ENCODE measurements at places on chromosomes 1 and 21.
A peak's percentile ranks its signal among the peaks of the same experiment; 100 is the strongest.

GRCh38 chr21:36437745-36438128 is 42.2 kb downstream of the CLDN14 start:
- DNase-seq: no peak

DNA sequence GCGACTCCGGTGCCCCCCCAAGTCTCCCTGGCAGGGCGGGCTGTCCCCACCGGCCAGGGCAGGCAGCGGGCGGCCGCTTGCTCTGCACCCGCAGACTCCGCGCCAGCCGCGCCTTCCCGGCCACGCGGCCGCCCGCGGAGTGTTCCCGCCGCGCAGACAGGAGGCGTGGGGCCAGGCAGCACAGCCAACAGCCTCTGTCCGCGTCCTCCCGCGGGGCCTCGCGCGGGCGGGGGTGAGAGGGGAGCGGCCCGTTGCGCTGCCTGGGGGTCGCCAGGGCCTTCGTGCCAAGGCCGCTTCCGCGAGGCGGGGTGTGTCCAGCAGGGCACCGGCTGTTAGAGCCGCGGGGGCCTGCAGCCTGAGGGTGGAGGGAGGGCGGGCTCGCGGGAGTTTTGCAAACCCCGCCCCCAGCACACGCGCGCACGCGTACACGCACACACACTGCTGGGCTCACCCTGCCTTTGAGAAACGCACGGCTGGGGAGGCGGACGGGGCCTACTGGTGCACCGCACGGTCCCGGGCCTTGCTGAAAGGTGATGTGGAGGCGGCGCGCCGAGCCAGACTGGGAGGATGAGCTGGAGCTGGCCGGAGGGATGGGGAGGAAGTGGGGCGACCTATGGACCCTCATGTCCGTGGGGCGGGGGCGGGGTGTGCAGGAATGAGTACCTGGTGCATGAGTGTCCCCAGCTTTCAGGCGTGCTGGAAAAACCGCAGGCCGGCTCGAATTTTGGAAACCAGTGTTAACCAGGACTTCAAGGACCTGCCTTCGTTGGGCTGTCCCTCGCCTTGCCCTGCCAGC is 41.5 kb downstream of the KIAA1614 start:
- peak; percentile 83 for DNase-seq

- no peak for DNase-seq
These were observed 1.8 kb downstream of the NPPA start for GRCh38 chr1:11845641-11846335.

GRCh38 chr1:153387001-153387400 is 3.9 kb downstream of the S100A8 start:
- no peak for DNase-seq

DNA sequence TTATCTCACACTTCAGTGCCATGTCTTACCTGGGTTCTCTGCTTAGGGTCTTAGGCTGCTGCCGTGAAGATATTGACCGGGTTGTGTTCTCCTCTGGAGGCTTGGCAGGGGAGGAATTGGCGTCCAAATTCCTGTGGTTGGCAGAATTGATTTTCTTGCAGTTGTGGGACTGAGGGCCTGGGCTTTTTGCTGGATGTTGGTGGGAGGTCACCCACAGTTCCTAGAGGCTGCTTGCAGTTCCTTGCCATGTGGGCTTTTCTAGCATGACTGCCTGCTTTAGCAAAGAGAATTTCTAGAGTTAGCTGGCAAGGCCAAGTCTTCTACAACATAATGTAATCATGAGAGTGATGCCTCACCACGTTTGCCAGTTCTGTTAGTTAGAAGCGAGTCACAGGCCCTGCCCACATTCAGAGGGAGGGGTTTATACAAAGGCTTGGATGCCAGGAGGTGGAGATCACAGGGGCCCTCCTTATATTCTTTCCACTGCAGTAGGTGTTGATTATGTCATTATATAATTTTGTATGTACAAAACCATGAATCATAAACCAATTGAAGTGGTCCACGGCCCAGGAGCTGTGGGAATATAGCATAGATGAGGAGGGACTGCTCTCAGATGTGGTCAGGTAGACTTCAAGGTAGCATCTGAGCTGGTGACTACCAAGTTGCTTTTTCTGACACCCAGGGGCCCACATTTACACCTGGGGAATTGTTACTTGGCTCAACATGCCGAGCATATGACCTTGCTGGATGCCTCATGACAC is 6.6 kb downstream of the UBL4B start:
- DNase-seq: no peak

DNA sequence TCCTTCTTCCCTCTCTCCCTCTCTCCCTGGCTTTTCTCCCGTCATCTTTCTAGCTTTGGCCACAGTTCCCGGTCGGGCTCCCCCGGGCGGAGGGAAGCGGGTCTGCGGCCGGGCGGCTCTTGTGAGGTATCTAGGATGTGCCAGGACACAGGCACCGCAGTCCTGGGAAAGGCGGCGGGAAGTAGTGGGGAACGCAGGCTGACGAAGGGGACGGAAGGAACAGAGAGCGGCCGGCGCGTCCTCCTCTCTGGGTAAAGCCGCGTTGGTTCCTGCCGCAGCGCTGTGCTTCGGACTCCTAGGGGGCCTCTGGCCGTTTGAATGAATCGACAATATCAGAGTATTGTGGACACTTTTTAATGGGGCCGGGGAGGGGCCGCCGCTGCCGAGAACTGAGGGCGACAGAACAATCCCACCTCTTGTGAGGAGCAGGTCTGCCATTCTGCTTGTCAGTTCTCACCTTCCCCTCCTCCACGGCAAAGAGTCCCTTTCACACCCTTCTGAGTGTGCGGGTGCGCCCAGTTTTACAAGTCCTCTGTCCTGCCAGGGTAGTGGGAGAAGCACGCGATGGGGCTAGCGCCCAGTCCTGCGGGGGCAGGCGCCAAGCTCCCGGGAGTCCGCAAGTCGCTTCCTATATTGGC is 1.2 kb upstream of the LHX9 start:
- DNase-seq: no peak

DNA sequence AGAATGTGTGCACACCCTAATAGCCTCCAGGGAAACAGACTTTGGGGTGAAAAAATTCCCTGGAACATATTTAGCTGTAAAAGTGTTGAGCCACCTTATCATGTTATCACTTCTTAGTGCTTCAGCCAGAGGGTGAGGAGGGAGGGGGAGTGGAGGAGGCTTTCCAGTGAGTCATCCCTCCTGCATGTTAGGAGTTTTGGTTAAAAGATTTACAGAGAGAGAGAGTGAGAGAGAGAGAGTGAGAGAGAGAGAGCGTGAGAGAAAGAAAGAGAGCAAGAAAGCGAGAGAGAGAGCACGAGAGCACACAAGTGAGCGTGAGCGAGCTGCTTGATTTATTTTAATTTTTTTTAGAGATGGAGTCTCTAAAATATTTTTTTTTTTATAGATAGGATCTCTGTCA is 13.5 kb upstream of the CACNA1E start:
- no peak for DNase-seq

DNA sequence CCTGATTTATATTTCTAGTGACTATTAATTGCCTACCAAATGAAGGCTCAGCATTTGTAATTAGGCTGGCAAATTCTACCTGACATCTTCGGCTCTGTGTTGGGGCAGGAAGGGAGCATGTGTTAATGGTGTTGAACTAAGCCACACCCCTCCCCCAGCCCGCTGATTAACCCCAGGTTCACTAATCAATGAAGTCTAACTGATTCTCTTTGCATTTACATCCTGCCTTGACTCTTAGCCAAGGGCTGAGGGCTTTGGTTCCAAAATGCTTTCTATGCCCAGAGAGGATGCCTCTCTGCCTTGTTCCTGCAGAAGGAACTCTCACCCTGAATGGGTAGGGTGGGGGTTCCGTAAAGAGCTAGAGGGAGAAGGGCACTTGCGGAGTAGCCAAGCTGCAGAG is 393.1 kb downstream of the CAMTA1 start:
- no peak for DNase-seq

DNA sequence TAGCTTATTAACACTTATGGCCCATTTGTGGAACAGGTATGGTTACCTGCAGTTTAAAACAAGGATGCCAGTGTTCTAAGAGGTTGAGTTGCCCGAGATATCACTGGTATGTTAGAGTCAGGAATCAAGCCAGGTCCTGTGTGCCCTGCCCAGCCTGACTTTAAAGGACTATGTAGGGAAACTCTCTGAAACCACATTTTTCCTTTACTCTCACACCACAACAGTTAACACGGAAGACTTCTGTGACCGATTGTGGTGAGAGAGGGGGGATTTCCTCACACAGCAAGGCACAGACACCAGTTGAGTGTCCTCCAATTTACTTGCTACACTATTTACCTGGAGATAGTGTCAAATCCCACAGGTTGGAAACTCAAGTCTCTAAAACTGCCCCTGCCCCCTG is 47.8 kb downstream of the UCK2 start:
- DNase-seq: no peak

DNA sequence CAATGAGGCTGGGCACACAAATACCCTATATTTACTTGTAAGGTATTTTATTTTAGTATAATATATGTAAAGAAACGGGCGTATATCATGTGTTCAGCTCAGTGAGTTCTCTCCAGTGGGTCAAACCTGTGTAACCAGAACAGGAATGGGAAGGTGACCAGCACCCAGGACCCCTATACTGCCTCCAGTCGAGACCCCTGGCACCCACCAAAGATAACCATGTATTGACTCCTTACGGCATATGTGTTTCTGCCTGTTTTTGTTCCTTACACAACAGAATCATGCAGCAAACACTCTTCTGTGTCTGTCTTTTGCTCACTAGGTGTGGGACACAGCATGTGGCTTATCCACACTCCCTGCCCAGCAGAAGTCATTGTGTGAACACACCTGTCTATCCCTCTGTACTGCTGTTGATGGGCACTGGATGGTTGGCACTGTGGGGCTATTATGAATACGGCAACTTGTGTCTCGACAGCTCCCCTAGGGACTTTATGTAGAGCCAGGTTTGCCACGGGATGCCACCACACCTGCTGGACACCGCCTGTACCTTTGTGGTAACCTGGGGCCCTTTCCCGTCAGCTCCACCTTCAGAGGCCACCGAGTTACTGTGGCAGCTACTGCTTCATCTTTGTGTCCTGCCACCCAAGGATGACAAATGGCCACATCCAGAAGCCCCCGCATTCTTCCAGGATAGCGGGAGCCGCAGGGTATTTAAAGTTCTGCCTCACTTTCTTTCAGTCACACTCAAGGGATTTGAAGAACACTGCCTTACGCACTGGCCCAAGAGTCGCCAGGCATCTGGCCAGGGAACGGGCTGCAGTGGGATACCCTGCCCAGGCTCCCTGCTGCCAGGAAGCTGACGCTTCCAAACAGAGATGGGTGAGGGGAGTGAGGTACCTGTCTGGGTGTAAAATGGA is 23.5 kb upstream of the C2CD2 start:
- no peak for DNase-seq

- DNase-seq: no peak
These were observed 251.8 kb upstream of the ST6GALNAC5 start for GRCh38 chr1:76615253-76616035.

DNA sequence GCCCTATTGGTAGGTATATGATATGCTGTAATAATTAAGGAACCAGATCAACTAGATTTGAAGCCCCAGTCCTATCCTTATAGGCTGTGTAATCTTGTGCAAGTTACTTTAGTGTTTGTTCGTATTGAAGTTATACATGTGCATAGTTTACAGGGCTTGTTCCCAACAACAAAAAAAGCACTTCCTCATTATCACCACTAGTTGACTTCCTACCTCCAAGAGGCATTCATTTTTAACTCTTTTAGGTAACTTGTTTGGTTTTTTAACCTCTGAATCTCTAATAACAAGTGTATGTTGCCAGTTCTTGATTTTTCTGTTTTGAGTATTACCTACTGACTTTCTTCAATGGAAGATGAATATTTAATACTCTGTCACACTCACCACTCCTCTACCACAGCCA is 71.9 kb downstream of the ST3GAL3 start:
- no peak for DNase-seq

DNA sequence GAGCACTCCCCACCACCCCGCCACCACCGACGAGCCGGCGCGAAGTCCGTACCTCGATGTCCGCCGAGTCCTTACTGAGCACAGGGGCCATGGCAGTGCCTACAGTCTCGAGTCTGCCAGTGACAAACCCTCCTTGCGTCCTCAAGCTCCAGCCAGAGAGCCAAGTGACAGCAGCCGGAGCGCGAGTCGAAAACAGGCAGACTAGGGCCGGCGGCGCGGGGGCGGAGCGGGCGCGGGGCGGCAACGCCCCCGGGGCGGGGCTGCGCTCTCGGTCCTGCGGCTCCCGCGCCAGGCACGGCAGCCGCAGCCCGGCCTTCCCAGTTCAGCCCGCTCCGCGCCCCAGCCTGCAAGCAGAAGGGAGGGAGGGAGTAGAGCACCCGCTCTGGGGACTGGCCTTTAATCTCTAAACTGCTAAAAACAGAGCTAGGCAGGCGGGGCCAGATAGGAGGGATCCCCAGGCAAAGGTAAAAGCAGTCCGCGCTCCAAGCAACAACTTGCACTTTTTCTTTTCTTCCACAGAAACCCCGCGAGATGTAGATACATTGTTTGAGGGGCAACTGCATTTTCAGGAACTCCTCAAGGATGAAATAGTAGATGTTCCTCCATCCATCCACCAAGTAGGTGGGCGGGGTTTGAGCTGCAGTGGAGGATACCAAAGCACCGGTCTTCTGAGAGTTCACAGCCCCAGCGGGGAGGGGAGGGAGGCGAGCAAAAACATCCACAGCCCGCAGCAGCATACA is at the start of gene DPYD:
DPYD (minus strand) TSS at position 203 of the 740 bp plus-strand sequence; CDS start at position 91, 112 bp downstream.
- DNase-seq: peak; percentile 87

DNA sequence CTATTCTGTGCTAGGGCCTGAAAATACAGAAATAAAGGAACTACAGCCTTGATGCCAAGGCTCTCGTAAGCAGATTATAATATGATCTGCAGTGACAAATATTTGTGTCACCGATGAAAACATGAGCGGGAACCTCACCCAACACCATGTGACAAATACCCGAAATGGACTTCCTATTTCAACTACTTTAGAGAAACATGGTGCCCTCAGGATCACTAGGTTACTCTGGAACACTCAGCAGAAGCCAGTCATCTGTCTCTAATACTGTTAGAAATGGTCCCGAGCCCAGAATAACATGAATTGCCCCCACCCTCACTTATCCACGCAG is 463 bp upstream of the VAMP3 start:
- no peak for DNase-seq

DNA sequence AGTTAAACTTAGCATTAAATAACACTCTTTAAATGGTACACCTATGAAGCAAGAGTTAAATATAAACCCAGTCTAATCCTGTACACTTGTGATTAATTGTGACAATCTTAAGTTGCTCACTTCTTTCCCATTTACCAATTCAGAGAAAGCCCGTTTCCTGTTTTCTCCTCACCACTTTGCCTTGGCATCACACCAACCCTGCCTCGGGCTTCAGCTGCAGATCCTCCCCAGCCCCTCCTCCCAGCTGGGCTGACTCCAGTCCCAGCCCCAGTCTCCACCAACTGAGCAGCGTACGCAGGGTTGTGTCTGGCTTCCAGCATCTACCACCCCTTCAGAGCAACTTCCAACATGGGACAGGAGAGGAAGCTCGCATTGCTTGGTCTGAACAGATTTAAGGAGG is 4.1 kb downstream of the PYCR2 start:
- DNase-seq: no peak

- DNase-seq: no peak
These were observed 49.6 kb upstream of the ATP1A1 start for GRCh38 chr1:116323491-116323890.

DNA sequence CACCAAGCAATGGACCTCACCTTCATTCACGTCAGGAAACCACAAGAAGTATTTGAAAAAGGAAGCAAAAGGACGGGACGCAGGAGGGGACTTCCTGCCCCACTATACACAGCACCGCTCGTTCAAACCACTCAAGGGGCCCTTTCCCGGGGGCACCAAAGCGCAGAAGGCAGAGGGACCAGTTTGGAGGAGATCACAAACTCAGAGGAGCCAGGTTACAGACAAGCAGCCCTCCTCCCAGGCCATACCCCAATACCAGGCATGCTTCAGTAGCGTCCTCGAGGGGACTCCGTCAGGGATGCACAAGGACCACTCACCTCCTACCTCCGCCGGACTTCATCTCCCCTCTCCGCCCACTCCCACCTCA is 685 bp downstream of the CRTC2 start:
- peak; percentile 59 for DNase-seq

Measured in GM10248 (cell line).